ENCODE measurements at places on chromosomes 11 and 22. TPM values are rescaled to one million over a fixed set of nuclear protein-coding genes. Genes with fewer than 3 reads are reported as not detected.

Gene WBP2NL
- 35.9 TPM for total RNA-seq

Gene RASGRP2
- not detected for total RNA-seq

GRCh38 chr22:49035818-49036457, 791.7 kb downstream of the BRD1 start:
- DNase-seq, result no peak

DNA sequence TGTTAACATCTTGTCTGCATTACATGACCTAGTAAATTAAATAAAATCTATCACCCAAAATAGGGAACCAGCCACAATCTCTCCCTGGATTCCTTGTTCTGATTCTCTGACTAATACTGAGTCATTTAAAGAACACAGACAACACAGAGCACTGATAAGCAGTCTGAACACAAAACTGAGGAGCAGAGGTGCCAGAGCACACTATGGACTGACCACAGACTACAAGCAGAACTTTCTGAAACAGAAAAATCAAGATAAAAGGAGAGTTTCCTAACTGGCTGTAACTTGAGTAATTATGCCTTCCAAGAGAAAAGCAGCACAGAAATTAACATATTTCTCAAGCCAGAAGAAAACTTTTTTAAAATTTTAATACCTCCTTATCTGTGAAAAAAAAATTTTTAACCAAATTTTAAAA, 128.8 kb downstream of the SGSM3 start:
- peak; percentile 90 for DNase-seq

- no peak for DNase-seq
Measured at GRCh38 chr11:116718955-116719501, 53.8 kb downstream of the BUD13 start.

GRCh38 chr11:34252015-34252414, 105.8 kb downstream of the ABTB2 start:
- no peak for DNase-seq

DNA sequence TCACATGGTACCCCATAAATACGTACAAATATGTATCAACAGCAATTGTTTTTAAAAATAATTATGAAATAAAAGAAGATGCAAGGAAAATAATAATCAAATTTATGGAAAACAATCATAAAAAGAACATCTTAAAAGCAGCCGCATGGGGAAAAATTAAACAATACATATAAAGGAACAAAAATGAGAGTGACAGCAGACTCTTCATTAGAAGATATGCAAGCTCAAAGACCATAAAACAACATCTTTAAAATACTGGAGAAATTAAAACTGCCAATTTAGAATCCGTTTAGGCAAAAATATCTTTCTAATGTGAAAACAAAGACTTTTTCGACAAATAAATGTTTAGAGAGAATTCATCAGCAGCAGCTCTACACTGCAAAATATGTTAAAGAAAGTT, 190.6 kb upstream of the C11orf58 start:
- DNase-seq, result no peak

DNA sequence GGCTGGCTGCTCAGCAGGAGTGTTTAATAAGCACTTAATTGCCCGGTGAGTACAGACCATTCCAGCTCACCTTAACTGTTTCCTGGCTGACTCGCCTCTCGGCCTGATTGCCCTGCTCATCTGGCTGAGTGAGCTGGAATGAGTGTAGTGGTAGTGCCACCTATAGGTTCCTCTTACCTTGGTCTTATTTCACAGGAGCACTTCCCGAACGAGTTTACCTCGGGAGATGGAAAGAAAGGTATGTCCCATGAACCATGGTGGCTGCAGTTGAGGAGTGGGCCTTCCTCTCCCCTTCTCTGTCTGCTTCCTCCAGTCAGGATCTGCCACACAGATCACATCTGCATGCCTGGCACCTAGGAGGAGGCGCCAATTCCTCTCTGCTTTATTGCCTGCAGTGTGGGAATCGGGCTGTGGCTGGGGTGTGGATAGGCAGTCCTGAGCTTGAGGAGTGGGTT, 26.7 kb downstream of the UPB1 start:
- peak; percentile 81 for DNase-seq
